ENCODE measurements at places on chromosomes 3 and 15. TPM values are rescaled to one million over a fixed set of nuclear protein-coding genes. Genes with fewer than 3 reads are reported as not detected.

Gene PPP1R14D
- not detected for total RNA-seq

Gene CEP152
- total RNA-seq = 6.2 TPM

Gene MCF2L2
- 3.0 TPM for total RNA-seq

Gene IL12A
- total RNA-seq = 0.70 TPM

Gene LIPH
- total RNA-seq = 0.11 TPM

Gene ZNF639
- total RNA-seq = 30.6 TPM

Gene CCR1
- total RNA-seq = 0.23 TPM

Gene MB21D2
- total RNA-seq = 26.6 TPM
